ENCODE measurements at places on chromosomes 2 and 18. TPM values are rescaled to one million over a fixed set of nuclear protein-coding genes. Genes with fewer than 3 reads are reported as not detected.

GRCh38 chr18:3794537-3795348 lies 344.8 kb downstream of the TGIF1 start:
- no peaks in the 10 kb centered on the region for H3K36me3 ChIP-seq
- no peaks in the 10 kb centered on the region for H3K4me1 ChIP-seq
- DNase-seq, result no peak
- no peak overlapping the region for H3K27ac ChIP-seq
- no peak overlapping the region for H3K4me3 ChIP-seq

DNA sequence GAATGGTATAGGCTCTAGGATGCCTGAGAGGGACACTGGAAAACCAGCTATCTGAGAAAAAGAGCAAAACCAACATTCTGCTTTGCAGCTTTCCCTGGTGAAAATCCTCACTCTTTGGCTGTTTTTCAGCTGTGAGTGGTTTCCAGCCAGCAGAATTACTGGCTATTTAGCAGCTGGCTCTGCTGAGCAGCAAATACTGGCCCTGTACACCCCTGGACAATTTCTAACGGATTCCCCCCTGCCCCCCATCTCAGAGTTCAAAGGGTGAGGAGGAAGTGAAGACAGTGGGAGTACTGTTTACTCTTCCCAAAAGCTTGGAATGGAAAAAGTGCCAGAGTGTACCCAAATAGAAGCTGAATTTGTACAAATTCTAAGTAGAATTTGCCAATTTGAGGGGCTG lies 26.1 kb upstream of the IMP4 start:
- no peaks in the 10 kb centered on the region for H3K4me1 ChIP-seq
- no peak overlapping the region for H3K27ac ChIP-seq
- no peaks in the 10 kb centered on the region for H3K36me3 ChIP-seq
- H3K27me3 ChIP-seq, result no peaks in the 10 kb centered on the region

- no peaks in the 10 kb centered on the region for H3K36me3 ChIP-seq
- no peak overlapping the region for H3K27ac ChIP-seq
- no peaks in the 10 kb centered on the region for H3K27me3 ChIP-seq
Observed at GRCh38 chr2:182971820-182972547, 66.3 kb downstream of the NCKAP1 start.

DNA sequence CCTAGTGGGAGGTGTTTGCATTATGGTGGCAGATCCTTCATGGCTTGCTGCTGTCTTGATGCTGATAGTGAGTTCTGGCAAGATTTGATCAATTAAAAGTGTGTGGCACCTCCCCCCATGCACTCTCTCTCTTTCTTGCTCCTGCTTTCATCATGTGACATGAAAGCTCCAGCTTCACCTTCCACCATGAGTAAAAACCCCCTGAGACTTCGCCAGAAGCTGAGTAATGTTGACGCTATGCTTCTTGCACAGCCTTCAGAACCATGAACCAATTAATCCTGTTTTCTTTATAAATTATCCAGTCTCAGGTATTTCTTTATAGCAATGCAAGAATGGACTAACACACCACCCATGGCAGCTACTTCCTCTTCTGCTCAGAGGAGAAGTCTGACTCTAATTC lies 2181.4 kb upstream of the PIK3C3 start:
- H3K36me3 ChIP-seq, result no peaks in the 10 kb centered on the region
- DNase-seq, result no peak
- H3K27me3 ChIP-seq, result no peaks in the 10 kb centered on the region
- H3K4me3 ChIP-seq, result no peak overlapping the region
- H3K4me1 ChIP-seq, result no peaks in the 10 kb centered on the region

The METTL21A gene
- total RNA-seq, result 18.8 TPM

The SLC23A3 gene
- total RNA-seq, result 1.5 TPM

All from spleen (tissue), 13 donors.